GM19239 (cell line): ENCODE measurements at places on chromosomes 7 and 10.

DNA sequence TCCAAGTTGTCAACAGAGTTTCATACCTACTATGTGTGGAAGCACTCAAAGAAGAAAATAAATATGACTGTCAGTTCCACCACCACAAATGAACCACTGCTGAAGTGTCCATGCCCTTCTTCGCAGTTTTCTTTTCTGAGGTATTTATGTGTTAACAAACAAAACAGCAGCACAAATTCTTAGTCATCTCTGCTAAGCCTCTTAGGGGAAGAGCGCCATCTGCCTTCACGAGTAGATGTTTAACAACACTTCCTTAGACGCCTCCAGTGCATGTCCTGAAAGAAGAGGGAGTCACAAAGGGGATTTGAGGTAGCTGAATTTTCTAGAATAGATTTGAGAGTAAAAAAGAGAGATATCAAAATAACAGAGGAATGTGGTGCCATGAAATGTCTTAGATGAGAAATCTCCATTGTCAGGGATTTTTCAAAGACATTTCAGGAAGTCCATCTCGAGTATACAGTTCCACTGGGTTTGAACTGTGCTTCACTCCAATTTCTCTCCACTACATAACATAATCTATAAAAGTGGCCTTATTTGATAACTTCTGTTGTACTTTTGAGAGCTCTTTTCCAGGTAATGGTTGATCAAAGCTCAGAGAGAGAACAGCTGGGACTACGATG is 775.3 kb upstream of the POM121L12 start:
- DNase-seq = no peak

DNA sequence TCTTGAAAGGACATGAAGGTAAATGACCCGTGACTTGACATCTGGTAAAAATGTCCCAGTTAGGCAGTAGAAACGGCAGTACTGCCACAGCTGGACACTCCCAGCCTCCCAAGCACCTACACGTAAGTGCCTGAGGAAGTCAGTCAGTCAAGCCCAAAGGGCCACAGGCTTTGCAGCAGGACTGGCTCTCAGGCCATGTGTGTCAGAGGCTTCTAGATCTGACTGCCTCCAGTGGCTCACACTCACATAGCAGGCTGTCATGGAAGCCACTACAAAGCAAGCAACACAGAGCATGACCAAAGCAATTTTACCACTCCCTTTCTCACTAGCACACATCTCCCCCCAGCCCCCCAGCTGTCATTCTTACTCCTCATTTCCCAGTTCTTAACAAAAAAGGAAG is 17.8 kb upstream of the CCNJ start:
- DNase-seq = peak; percentile 9

DNA sequence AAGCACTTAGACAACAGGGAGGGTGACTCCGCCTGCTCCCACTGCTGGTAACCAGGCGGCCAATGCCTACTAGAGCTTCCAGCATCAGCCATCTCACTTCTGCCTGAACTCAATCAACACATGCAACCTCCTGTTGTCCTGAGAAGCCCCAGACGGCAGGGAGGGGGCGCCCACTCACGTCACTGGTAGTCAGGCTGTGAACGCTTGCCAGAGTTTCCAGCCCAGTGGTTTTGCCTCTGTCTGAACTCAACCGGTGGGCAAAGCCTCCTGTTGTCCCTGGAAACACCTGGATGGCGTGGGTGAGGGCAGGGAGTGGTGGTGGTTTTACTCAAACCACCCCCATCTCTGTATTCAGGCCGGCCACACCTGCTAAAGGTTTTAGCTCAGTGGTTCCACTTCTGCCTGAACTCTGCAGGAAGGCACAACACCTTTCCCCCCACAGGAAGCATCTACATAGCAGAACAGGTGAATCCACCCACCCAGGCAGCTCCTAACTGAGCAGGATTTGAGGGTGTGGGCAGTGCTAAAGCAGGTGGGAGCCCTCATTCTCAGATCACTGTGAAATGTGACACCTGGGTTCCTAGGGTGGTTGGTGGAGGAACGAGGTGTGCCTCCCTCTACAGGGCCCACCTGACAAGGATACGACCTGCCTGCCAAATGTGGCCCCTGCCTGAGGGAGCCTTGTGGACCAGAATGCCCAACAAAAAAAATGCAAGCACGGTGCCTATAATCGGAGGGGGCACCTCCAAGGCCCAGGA is 563.0 kb upstream of the SEMA3D start:
- no peak for DNase-seq

- DNase-seq = no peak
These were observed 32.2 kb upstream of the COL13A1 start for GRCh38 chr10:69769395-69769992.

DNA sequence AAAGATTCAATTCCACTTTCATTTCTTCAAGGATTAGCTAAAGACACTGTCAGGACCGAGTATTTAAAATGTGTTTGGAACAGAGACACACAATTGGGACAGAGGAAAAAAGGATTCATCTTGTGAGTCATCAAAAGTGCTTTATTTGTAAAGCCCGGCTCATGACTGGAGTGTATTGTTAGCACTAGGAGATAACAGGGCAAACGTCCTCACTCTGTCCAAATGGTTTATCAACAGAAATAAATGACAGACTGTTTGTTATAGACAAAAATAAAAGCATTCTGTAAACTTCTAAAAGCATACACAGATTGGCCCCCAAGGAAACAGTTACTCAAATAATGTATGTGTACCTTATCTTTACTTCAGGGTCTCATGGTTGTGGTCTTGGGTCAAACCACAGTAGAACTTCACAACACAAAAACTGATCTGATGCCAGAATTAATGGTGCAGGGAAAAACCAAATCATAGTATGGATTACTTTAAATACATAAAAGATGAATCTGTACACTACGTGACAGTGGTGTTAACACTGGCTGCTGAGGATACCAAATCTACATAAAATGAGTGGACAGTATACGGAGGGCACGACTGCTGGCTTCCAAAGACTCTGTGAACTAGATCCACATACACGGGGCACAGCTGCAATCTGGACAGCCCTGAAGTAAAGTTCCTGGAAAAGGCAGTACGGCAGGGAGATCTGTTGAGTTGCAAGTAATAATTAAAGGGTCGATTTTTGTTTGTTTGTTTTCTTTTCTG is 179.4 kb downstream of the PIP4K2A start:
- DNase-seq = no peak

- no peak for DNase-seq
These were observed 12.3 kb downstream of the OGDHL start for GRCh38 chr10:49749556-49750491.

- no peak for DNase-seq
These were observed 644 bp downstream of the PPP1R35 start for GRCh38 chr7:100435401-100436304.

GRCh38 chr10:70776455-70777005 is 8.6 kb downstream of the TBATA start:
- no peak for DNase-seq

GRCh38 chr7:105638902-105639495 is 57.7 kb upstream of the EFCAB10 start:
- no peak for DNase-seq

DNA sequence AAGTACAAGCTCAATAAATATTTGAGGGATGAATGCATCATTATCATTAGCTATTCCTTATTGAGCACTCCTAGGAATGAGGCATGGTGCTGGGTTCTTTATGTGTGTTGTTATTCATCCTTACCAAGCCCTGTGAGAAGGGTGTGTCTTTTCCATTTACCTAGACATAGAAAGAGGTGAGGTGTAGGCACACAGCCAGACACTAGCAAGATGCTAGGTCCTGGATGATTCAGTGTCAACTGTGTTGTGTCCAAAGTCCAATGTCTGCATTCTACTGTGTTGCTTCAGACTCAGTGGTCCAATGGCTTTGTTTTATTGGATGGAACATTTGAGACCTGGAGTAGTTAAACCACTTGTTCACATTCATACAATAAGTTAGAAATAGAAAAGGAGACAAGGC is 605.5 kb downstream of the LRMDA start:
- DNase-seq = no peak

DNA sequence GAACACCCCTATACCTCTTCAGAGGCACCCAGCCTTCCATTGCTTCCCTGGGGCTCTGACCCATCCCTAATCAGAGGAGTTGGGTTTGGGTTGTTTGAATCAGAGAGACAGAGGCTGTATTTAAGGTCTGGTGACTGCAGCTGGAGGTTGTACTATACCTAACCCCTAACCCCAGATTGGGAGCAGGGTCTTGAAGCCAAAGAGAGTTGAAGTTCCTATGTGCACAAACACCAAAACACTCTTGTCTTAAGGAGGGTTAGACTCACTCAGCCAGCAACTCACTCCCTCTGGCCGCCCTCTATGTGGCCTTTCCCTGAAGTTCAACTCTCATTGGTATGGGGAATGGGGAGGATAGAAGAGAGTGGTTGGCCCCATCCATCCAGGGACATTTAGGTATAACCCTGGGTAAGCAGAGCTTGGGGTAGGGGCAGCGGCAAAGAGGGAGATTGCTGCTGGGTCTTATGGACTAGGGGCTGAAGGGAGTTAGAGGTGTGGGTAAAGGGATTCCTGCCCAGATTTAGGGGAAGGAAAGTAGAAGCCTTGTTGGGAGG is 80.0 kb downstream of the PAX2 start:
- no peak for DNase-seq

- no peak for DNase-seq
These were observed 333.8 kb downstream of the LRMDA start for GRCh38 chr10:75764974-75765788.

GRCh38 chr10:51369903-51370302 is 295.6 kb downstream of the PRKG1 start:
- no peak for DNase-seq

DNA sequence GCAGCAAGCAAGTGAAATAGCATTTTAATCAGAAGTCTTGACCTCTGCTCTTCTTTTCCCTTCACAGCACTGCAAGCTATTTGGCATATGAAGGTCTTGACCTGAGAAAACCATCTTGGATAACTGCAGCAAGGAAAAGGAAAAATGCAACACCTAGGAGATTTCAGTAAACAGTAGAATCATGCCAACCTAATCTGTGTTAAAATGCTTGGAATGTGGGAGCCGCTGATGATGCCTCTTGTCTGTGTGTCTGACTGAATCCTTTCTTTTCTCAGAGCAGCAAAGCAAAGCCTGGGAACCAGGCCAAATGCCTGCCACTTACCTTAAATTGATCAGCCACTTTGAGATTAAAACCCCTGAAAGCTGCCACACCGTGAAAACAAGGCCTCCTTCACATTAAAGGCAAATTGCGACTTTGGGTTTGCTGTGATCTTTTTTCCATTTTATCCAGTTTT is 80.4 kb upstream of the CDK6 start:
- no peak for DNase-seq

GRCh38 chr10:132443983-132444876 is 47.2 kb downstream of the PWWP2B start:
- DNase-seq = no peak

GRCh38 chr10:43120929-43121314 is 17.3 kb upstream of the CSGALNACT2 start:
- DNase-seq = no peak

DNA sequence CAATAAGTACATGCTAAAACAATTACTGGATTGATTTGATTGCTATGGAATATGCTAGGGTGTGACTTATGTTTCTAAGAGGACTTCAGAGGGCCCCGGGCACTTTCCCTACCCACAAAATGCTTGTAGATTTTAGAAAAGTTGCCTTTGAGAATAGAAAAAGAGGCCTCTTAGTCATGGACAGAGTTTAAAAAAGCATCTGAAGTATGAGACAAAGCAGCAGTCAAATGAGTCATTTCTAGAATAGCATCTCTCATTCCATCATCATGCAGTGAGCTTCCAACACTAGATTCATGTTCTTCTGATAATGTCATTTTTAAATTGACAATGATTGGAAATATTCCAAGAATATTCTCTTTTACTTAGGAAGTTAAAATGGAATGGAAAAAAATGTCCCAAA is 675.1 kb upstream of the PCDH15 start:
- DNase-seq = no peak

GRCh38 chr7:37247861-37248260 is 200.8 kb downstream of the ELMO1 start:
- DNase-seq = no peak

DNA sequence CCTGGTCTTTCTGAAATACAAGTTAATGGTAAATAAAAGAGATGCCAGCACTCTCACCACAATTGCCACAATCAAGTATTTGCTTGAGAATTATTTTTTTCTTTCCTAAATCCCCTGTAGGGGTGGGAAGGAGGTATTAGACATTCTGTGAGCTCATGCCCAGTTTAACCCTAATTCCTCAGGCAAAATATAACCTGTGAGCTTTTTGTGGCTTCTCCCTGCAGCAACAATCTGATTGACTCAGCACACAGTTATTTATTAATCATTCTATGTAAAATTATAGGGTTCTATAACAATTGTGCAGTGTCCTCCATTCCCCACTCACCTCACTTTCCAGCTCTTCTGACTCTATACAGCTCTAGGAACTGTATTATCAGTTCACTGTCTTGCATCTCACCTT is 66.3 kb downstream of the GLI3 start:
- DNase-seq = no peak

GRCh38 chr10:58698777-58699356 is 186.2 kb downstream of the BICC1 start:
- no peak for DNase-seq

DNA sequence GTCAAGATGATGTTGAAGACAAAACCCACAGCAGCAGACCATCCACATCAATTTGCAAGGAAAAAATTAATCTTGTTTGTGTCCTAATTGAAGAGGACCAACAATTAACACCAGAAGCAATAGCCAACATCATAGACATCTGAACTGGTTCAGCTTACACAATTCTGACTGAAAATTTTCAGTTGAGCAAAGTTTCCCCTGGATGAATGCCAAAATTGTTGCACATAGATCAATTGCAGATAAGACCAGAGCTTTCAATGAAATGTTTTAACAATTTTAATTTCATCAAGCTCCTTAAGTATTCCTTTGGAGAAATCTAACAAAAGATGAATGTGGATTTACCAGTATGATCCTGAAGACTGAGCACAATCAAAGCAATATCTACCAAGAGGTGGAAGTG is 168.6 kb downstream of the CTNNA3 start:
- DNase-seq = no peak

GRCh38 chr10:30751678-30752331 is 122.3 kb upstream of the LYZL2 start:
- DNase-seq = peak; percentile 35

DNA sequence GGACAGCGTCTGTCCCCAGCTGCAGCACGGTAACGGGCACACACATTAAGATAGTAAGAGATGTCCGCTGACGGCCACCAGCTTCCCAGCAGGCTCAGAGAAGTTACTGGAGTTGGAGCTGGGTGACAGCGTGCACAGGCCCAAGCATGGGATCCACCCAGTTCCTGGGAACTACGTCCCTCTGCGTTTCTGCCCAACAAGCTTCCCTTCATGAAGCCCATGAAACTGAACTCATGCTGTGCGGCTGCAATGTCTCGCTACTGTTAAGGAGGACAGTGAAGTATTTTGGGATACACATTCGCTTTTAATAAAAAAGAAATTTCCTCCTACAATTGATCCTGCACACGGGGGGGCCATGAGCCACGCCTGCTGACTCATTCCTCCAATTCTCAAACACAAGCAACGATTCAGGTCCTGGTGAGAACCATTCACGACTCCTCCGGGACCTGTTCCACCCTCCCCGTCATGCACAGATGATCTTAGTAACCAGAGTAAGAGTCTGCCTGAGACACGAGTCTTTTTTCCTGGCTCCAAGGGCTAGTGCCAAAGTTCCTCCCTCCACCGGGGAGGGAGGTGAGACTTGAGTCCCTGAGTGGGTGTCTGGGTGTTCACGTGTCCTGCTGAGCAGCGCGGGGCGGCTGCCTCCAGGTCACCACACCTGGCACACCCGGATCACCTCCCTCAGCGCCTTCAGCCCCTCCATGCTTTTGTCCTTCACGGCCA is 2.6 kb downstream of the PSMG3 start:
- no peak for DNase-seq

GRCh38 chr10:89153116-89153515 is 54.0 kb downstream of the CH25H start:
- DNase-seq = no peak
